ENCODE measurements at places on chromosomes 4 and X.

GRCh38 chr4:142314686-142315085 is 531.4 kb downstream of the INPP4B start:
- no peak for DNase-seq

- no peak for DNase-seq
Measured at GRCh38 chrX:38923451-38923969, 122.3 kb downstream of the MID1IP1 start.

- no peak for DNase-seq
Measured at GRCh38 chr4:36224972-36225903, 19.1 kb downstream of the ARAP2 start.

DNA sequence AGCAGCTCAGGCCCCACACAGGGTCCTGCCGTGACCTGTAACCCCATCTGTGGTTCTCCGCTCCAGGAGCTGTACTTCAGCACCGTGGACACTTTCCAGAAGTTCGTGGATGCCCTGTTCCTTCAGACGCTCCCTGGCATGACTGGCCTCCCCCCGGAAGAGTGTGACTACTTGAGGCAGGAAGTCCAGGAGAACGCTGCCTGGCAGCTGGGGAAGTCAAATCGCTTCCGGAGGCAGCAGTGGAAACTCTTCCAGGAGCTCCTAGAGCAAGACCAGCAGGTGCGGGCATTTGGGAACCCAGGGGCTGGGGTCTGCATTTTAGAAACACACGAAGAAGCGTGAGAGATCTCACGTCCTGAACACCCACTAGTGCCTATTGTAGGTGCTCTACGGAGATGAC is 72.5 kb downstream of the EVC start:
- DNase-seq: no peak

GRCh38 chr4:143701365-143701764 is 890 bp upstream of the FREM3 start:
- DNase-seq: no peak

DNA sequence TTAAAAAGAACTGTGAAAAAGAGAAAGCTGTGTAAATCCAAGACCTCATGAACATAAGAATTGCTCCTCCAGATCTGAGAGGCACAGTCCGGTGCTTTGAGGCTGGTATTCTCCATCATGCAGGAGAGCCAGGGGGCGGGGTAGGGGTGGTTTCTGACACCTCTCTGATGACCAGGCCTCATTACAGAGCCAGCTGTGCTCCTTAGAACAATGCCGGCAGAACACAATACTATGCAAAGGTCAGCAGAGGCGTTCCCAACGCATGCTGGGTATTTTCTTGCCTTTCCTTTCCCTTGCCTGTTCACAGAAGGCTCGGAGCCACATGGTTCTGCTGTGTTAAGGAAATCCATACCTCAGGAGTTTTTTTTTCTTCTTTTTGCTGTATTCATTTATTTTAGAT is 91.2 kb upstream of the SOD3 start:
- DNase-seq: no peak

DNA sequence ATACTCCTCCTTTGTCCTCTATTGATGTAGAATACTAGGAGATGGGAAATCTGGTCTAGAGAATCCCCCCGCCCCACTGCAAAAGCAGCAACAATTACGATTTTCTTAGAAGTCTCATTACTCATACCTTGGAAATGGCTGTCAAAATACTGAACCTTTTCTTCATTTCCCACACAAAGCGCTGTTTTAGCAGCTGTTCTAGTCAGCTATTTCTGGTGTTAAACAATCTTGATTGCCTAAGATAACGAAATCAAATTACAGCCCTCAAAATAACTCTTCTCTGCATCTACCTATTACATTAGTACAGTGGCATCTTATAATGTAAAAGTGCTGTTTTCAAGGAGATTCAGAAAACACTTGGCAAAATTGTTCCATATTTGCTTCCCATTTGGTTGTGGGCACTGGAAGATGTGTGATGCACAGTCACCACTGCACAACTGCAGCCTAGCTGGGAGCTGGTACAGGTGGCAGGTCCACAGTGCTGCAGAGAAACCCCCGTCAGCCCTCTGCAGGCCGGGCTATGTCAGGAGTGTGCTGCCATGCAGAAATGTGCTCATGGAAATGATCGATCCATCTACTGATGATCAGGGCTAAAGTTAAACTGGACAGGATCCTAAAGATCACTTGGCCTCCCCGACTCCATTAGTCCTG is 50.4 kb downstream of the TBC1D9 start:
- no peak for DNase-seq

DNA sequence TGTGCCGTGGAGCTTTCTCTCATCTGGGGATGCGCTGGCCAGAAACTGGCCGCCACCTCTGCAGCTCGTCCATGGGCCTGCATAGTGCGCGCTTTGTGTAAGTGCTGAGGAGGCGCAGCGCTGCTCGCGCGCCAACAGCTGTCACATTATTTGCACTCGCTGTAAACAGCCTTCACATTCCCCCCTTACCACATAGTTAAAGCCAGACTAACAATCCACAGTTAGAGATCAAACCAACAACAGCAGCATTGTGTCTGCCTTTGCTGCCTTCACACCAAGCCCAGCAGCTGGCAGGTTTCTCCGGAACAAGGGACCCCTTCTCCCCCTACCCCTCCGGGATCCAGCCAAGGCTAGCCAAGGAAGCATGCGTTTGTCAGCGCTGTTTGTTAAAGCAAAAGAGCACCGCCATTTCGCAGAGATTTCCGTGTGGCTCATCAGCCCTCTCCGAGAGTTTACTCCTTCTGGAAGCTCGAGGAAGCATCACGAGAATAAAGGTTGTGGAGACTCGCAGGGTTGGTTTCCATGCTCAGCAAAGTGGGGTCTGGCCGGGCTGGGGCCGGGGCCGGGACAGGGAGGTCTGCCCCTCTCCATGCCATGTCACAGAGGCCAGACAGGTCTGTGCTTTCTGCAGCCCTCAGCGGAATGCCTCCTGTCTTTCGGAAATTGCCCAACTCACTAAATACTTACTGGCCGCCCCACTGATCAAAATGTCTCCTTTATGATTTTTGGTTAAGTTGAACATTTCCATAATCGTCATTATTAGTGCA is 11.0 kb downstream of the BCOR start:
- no peak for DNase-seq

GRCh38 chr4:119980456-119980855 is 86.2 kb downstream of the MAD2L1 start:
- DNase-seq: no peak

DNA sequence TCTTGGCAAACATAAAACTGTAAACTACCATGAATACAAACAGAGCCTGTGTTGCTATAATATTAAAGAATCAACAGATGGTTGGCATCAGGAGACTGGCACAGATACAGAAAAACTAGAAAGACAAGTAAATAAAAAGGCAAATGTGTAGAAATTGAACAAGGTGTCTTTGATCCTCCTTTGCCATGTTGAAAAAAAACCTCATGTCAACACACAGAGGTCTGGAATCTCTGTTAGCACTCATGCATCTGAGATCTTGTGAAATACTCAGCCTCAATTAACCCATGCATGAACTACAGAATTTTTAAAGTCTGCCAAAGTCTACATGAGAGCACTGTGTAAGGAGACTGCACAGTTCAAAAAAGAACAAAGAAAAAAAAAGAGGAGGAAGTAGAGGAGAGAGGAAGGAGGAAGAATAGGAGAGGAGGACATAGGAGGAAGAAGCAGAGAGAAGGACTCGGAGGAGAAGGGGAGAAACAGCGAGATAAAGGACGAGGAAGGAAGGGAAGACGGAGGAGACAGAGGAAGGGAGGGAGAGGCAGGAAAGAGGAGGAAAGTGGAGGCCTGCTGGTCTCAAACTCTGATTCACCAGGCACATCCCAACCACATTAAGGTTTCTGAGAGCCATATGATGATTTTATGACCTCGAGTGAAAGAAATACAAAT is 52.8 kb downstream of the PRDM5 start:
- no peak for DNase-seq

DNA sequence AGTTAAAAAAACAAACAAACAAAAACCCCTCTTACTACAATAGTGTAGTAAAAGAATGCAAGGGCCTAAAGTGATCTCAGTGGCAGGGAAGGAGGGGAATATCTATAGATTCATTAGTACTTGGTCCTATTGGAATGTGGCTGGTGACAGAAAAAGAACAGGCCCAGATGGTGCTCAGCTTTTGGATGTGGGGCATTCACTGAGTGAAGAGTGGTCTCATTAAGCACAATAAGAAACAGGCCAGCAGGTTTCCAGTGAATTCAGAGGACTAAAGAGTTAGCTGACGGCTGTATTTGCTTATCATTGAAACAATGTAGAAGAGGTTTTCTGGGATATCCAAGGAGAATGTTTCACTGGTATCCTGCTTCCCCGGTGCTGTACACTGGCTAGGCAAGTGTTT is 243.8 kb upstream of the HHIP start:
- no peak for DNase-seq

DNA sequence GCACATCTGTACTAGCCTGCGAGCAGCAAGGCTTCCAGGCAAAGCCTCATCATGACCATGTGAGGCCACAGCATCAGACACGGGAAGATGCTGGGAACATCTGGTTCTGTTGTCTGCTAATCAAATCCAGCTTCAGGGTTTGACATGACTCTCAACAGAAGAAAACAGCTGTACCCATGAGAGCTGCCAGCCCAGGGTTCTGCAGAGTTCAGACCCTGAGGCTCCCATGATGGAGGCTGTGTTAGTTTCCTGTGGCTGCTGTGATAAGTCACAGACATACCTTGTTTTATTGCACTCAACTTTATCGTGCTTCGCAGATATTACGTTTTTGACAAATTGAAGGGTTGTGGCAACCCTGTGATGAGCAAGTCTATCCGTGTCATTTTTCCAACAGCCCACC is 37.5 kb downstream of the JAKMIP1 start:
- DNase-seq: no peak

GRCh38 chr4:48254381-48255071 is 15.1 kb downstream of the TEC start:
- DNase-seq: no peak

DNA sequence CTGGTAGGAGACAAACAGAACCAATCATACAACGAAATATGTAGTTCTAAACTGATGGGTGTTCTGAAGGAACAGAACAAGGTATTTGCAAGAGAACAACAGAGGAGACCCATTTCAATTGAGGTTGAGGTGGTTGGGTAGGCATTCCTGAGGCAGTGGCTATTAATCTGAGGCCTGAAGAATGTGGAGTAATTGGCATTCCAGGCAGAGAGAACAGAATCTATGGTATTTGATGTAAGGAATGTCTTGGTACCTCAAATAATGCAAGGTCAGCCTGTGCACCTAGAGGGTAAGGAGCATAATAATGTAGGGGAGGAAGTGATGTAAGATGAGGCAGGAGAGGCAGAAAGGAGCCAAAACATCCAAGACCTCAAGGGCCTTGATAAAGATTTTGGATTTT is 109.5 kb upstream of the TEX13C start:
- DNase-seq: no peak

Data from esophagus squamous epithelium (tissue), 5 donors.